HCT116 (cell line): ENCODE measurements at places on chromosomes 12 and 14.

DNA sequence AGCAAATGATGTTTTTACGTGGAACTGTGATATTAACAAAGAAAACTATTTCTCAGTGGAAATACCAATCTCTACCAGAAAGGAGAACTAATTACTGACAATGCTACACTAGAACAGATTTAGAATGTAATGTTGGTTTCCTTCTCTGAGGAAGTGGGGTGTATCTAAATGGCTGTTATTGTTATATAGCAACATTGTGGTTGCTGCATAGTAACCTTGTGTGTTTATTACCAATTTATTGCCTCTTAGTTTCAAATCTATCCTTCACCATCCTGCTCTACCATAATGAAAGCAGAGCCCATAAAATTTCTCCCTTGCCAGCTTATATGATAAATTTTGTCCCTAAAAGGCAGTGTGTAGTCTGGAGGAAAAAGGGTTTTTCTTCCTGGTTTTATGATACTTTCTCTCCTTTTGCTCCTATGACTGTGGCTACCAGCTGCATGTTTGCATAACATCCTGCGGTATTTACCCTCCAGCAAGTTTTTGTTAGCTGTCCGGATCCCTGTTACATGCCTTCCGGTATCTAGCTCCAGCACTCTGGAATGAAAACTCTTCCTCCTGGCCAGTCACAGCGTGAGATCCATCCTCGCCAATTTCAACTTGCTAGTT, 5.7 kb upstream of the KLRK1 start:
- no peak for DNase-seq

DNA sequence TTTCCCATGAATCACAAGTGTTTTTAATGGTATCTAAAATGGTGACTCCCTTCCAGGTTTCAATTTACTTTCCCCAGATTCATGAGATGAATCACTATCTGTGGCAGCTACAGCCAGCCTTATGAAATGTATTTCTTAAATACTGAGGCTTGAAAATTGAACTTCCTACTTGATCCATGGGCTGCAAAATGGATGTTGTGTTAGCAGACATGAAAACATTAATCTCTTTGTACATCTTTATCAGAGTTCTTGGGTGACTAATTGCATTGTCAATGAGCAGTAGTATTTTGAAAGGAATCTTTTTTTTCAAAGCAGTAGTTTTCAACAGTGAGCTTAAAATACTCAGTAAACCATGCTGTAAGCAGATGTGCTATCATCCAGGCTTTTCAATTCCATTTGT, 250.8 kb downstream of the SLC6A15 start:
- no peak for DNase-seq

DNA sequence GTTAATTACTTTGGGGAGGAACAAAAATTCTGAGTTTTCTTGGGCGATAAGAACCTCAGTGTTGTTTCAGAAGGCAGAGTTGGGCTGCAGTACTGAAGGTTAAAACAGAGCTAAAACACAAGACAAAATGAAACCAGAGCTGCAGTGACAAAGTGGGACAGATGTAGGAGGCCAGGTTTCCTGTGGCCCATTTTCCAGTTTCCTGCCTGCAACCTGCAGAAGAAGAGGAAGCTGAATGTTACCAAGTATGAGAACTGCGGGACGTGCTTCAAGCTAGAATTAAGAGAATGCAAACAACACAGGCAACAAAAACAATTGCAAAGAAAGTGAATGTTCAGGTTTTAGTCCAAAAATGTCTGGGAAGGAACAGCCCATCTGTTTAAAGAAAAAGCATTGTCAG, 17.8 kb downstream of the ELK3 start:
- DNase-seq = no peak

DNA sequence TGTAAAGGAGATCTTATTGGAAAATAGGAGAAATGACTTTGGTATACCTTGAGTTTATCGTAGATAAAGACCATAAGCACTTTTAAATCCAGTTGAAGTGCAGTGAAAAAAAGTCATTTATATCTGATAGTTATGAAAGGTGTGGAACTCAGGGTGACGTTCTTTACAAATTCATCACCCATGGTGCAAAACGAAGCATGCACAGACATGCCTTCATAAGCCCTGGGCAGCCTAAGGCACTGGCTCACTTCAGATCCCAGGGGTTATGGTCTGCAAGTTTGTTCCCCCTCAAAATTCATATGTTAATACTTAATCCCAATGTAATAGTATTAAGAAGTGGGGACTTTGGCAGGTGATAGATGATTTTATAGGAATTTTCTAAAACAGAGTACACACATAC, 1216.4 kb upstream of the USP15 start:
- DNase-seq = no peak

DNA sequence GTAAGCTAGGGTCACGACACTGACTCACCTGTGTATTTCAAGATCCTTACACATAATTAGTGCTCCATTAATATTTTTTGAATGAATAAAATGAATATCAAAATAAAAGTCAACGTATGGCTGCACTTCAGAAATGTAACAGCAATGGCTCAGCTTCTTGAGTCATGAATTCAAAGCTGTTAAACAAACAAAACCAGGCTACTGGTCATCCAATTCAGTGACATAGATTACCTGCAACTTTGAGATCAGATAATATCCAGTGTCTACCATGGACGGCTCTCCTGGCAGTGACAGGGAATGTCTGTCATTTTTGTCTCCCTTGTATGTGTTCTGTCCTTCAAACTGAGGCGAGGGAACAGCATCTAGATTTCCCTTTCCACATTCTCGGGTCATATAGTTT, 225.6 kb downstream of the EFCAB11 start:
- no peak for DNase-seq

DNA sequence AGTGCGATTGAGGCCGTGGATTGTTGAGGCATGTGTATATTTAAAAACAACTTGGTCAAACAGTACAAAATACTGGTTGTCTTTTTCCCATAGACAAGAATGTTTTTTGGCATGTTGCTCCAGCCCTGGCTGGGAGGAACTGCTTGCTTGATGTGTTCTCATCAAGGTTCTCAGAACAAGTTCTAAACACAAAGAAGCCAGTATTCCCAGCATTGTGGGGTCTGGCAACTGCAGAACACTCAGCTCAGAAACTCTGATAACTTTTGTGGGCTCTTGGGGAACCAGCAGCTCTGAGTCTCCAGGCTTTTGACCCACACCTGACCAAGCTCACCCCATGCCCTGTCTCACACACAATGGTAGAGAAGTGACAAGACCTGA, 27.1 kb upstream of the DICER1 start:
- no peak for DNase-seq

- DNase-seq = no peak
These were observed 158.6 kb downstream of the CPNE8 start for GRCh38 chr12:38746744-38747143.

GRCh38 chr12:67593461-67594330, 54.8 kb upstream of the DYRK2 start:
- no peak for DNase-seq

GRCh38 chr12:74794522-74794921, 256.9 kb downstream of the ATXN7L3B start:
- no peak for DNase-seq

DNA sequence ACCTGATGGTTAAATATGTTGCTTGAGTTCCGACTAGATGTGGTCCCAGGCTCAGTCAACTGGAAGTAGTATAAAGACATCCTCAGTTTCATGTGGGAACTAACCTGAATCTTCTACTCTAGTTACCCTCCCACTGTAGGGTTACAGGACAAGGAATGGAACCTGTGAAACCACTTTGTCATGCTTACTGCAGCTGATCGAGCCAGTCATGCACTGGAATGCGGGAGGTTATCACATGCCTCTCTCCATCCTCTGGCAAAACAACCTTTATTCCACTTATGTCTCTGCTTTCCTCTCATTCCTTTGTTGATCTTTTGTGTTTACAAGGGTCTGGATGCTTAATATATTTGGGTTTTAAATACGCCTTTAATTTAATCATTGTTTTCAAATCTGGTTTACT, 111.9 kb upstream of the DDHD1 start:
- DNase-seq = no peak

DNA sequence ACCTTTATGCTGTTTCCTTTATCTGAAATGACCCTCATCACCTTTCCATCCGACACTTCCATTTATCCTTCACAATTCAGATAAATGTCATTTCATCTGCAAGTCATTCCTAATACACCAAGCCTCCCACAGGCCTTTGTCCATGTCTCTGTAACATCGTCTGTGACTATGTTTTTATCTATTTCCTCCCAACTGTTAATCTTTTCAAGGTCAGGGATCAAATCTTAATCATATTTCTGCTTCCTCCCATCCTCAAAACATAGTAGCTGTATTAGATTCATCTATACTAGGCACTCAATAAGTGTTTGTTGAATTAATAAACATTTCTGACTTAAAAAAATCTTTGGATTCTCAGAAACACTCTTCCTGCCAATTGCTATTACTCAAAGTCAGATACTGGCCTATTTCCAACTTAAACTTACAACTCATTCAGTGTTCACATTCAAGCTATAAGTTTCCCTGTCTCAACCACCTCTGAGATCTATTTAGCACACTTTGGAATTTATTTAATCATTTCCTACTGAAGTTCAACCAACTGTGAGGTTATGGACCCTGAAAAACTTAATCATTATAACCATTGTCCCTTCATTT, 100.2 kb upstream of the ALX1 start:
- no peak for DNase-seq

DNA sequence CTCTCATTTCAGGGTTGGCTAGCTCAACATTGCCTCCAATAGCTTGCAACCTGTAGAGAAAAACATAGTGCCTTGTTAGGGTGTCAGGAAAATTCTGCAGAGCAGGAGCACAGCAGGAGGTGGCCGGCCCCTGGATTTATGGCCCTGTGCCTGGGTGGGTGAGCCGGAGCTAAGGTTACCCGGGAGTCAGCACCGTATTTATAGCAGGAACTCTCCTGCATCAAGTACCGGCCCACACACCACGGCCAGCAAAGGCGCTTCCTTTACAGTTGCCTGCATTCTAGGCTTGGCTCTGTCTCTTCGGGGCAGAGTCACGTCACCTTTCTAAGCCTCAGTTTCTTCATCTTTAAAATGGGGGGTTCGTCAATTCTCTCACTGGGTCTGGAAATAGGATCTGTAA, 52.8 kb upstream of the EML1 start:
- DNase-seq = no peak

DNA sequence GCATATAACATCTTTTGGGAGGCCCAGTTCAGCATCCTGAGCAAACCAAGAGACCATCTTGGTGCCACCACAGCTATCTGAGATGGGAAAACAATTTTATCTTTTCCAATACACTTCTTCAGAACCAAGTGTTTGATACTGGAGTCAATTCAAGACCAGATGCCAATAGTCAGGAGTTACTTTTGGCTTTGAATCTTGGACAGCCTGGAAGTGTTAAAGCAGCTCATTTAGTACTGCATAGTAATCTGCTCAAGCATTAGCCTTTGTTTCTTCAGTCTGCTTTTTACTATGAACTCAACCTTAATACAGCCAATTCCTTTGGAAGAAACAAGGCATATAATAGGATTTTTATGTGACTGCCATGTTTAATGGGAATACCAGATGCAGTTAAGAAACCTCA, 81.9 kb upstream of the TSPAN8 start:
- no peak for DNase-seq

DNA sequence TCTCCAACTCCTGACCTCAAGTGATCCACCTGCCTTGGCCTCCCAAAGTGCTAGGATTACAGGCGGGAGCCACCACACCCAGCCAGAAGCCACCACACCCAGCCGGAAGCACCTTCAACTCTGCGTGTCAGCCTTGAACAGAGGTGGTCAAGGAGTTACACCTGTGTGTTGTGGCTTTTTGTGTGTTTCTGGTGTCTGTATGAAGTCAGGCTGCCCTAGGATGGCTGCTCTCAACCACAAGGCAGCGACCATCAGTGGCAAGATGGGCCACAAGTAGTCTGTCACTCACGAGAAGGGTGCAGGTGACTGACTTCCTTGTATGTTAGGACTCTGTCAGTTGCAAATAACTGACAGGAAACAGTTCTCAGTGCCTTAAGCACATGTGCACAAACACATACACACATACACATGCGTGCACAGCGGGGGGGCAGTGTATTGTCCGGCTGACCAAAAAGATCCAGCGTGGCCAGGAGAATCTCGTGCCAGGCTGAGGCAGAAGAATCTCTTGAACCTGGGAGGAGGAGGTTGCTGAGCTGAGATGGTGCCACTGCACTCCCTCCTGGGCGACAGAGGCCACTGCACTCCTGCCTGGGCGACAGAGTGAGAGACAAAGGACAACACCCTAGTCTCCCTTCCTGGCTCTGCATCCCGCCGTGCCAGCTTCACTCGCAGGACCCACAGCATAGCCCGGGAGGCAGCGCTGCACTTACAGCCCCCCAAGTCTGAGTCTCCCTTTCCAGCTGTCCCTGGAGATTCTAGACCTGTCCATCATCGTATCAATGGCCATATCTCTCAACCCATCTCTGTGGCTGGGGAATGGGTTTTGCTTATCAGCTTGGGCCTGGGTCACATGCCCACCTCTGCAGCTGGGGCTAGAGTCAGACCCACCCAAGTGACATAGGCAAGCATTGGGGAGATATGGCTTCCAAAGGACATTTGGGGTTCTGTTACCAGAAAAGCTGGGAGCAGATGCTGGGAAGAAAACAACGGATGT, 13.7 kb downstream of the P2RX4 start:
- no peak for DNase-seq

DNA sequence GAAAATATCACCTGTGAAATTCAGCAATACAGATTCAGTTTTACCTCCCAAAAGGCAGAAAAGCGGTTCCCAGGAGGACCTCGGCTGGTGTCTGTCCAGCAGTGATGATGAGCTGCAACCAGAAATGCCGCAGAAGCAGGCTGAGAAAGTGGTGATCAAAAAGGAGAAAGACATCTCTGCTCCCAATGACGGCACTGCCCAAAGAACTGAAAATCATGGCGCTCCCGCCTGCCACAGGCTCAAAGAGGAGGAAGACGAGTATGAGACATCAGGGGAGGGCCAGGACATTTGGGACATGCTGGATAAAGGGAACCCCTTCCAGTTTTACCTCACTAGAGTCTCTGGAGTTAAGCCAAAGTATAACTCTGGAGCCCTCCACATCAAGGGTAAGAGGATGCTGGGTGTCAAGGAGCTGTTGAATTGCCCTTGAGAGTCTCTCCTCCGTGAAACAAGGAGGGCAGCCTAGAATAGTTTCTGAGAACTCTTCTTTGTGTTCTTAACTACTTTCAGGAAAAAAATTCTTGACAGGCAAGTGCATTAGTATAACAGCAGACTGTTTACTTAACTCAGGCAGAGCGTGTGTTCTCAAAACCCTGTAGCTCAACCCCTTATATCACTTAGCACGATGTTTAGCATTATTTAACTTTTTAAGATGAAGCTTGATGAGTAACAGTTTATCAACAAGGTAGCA, 7.7 kb downstream of the TDP1 start:
- DNase-seq = no peak

DNA sequence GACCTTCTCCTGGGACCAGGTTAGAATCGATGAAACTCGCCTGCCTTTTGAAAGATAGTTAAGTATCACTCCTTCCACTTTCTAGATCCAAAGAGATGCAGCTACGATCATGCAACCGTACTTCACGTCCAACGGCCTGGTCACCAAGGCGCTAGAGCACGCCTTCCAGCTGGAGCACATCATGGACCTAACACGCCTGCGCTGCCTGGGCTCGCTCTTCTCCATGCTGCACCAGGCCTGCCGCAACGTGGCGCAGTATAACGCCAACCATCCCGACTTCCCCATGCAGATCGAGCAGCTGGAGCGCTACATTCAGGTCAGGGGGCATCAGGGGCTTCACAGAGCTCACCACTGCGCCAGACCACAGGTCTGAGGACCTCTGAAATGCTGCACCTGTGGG, 51.4 kb downstream of the DYNC1H1 start:
- DNase-seq = no peak

GRCh38 chr14:34997762-34998161, 15.0 kb downstream of the SRP54 start:
- DNase-seq = no peak

- no peak for DNase-seq
These were observed 139.9 kb upstream of the KRR1 start for GRCh38 chr12:75651342-75651695.
